ENCODE measurements at places on chromosomes 11 and 22. TPM values are rescaled to one million over a fixed set of nuclear protein-coding genes. Genes with fewer than 3 reads are reported as not detected.

GLB1L2 gene
- 2.6 TPM for total RNA-seq

GRCh38 chr22:42270510-42271190 is at the start of gene TCF20:
Gene TCF20, minus strand, starts transcription at chr22:42270653. Its CDS starts 55,348 bp downstream, at chr22:42215305.
- peak; percentile 61 for DNase-seq

DNA sequence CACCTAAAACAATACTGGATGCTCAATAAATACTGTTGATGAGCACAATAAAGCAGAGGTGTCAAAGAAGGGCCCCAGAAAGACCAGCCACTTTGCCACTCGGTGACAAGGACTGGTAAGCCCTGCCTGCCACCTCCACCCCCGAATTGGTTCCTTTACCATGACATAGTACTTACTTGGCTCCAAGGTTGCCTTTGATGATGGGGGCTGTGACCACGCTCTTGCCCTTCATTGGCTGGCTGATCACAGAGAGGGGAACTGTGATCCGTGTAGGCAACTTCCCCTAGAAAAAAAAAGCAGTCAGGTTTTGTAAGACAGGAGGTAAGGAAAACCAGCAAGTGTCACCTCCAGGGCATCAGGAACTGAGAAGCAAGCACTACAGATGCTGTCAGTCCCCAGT is 29.7 kb downstream of the NFRKB start:
- DNase-seq = no peak

OLFML1 gene
- 1.0 TPM for total RNA-seq

GRCh38 chr11:102589047-102589459 is 36.1 kb downstream of the MMP20 start:
- DNase-seq = no peak

- no peak for DNase-seq
Observed at GRCh38 chr11:36631774-36632173, 33.7 kb upstream of the RAG2 start.

Measured in dorsolateral prefrontal cortex (tissue), 122 donors.